ENCODE measurements at places on chromosomes 16 and 17.

- no peak for DNase-seq
Observed at GRCh38 chr17:34487626-34488025, 91.8 kb upstream of the TMEM132E start.

DNA sequence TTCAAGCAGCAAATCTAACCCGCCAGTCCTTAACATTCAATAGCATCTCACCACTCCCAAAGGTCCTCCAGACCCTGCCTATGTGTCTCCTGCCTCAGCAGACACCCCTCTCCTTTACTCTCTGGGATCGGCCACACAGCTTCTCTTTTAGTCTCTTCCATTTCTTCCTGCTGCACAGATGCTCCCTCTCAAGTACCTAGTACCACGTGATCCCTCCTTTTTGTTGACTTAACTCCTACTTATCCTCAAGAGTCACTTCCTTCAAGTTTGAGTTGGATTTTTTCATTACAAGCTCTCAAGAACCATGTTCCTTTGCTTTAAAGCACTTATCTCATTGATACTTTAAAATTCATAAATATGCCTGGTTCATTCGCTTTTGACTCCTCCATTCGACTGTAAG is 24.9 kb downstream of the AMFR start:
- no peak for DNase-seq

- no peak for DNase-seq
Observed at GRCh38 chr17:54919425-54919824, 18.8 kb downstream of the TOM1L1 start.

- DNase-seq = no peak
Observed at GRCh38 chr17:27554152-27554551, 76.8 kb upstream of the LGALS9 start.

DNA sequence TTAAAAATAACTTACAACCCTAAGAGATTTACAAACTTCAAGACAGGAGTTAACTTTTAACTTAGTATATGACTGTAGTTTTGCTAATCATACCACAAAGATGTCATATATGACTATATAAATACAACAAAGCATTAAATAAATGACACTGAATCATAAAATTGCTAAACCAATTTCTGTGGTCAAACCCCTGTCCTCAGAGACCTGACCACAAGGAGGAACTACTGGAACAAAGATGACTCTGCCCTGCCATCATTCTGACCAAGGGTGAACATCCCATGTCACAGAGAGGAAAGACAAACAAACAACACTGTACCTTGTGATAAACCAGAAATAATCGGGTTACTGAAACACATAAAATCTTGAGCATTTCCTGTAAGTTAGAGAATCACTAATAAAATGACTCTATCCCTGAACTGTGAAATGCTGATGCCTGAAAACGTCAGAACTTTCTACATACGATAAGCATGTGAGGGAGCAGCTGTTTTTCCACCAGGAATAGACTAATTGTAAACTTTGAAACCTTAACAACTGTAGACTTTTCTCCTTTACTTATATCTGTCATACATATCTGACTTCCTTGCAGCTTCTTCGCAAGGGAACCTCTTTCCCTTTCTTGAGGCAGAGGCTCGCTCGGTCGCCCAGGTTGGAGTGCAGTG is 47.9 kb downstream of the WDR59 start:
- no peak for DNase-seq

DNA sequence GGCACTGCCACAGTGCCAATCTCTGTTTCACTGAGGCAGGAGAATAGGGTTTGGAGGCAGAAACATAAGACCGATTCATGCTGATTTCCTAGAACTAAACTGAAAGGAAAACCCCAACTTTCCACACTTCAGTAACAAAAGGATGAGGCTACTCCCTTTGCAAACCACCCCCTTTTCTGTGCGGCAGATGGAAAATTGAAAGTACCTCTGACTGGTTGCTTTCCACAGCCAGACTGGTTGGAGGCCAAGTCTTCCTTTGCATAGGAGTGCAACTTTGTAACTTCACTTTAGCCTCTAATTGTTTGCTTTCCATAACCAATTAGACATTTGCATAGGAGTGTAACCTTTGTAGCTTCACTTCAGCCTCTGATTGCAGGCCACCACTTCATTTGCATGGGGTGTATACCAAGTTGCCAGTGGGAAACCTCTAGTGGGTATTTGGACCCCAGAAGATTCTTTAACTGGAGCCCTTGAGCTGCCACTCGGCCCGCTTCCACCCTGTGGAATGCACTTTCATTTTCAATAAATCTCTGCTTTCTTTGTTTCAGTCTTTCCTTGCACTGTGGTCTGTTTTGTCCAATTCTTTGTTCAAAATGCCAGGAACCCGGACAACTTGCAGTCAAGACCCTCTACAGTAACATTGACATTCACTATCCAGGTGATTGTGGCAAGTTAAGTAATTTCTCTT is 252.0 kb downstream of the UTP18 start:
- DNase-seq = no peak

Measured in DMS153 (cell line).